ENCODE measurements at places on chromosomes 5 and 9.

DNA sequence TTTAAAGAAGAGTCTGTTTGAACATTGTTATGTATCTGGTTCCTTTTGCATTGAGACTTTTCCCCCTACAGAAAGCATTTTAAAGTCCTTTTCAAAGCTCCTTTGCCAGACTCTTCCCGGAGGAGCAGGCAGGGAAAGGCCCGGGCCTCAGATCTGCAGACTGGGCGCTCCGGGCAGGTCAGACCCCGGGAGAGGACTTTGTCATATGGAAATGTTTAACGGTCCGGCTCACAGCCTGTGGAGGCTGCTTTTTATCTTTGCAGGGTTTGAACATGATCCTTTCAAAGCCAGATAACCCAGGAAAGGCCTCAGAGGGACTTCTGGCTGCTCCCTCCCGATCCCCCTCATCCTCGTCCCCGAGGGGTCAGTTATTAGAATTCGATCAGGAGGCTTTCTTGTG lies 82.1 kb upstream of the IRX2 start:
- H3K27me3 ChIP-seq, result peaks cover 5% of the 10 kb centered on the region
- no peak overlapping the region for H3K4me3 ChIP-seq
- H3K27ac ChIP-seq, result no peak overlapping the region
- no peaks in the 10 kb centered on the region for H3K36me3 ChIP-seq
- no peak for DNase-seq

- H3K4me3 ChIP-seq, result no peak overlapping the region
- H3K27ac ChIP-seq, result no peak overlapping the region
- H3K36me3 ChIP-seq, result peaks cover 7% of the 10 kb centered on the region
- DNase-seq, result no peak
- H3K27me3 ChIP-seq, result no peaks in the 10 kb centered on the region
Measured at GRCh38 chr5:140207250-140207964, 32.4 kb downstream of the CYSTM1 start.

DNA sequence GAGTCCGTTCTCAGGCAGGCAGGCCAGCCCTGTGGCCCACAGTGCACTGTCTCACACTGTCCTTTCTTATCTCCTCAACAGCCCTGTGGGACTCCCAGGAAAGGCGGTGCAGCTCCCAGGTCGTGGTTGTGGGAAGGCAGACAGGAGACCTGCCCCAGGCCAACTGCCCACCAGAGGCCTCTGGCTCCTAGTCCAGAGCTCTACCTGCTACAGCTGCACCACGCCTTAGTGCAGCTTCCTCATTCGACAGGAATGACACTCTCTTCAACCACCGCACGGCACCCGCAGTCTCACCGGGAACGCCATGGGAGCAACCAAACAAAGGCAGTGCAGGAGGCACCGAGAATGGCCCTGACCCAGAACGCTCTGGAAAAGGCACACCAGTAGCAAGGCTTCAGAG lies 25.3 kb downstream of the CAMSAP1 start:
- no peaks in the 10 kb centered on the region for H3K27me3 ChIP-seq
- peaks cover 20% of the 10 kb centered on the region for H3K4me1 ChIP-seq
- H3K27ac ChIP-seq, result no peak overlapping the region
- H3K36me3 ChIP-seq, result peaks cover 37% of the 10 kb centered on the region
- DNase-seq, result no peak
- H3K4me3 ChIP-seq, result no peak overlapping the region

- H3K27me3 ChIP-seq, result no peaks in the 10 kb centered on the region
- peaks cover 12% of the 10 kb centered on the region for H3K4me1 ChIP-seq
- H3K36me3 ChIP-seq, result no peaks in the 10 kb centered on the region
- peak overlapping the region; percentile 22 for H3K4me3 ChIP-seq
- H3K27ac ChIP-seq, result no peak overlapping the region
- no peak for DNase-seq
Measured at GRCh38 chr9:27276193-27277030, 20.5 kb downstream of the EQTN start.

GRCh38 chr5:154444556-154445421 lies 1.0 kb upstream of the SAP30L start:
- no peaks in the 10 kb centered on the region for H3K27me3 ChIP-seq
- peak overlapping the region; percentile 78 for H3K4me3 ChIP-seq
- H3K36me3 ChIP-seq, result peaks cover 31% of the 10 kb centered on the region
- DNase-seq, result no peak

- no peaks in the 10 kb centered on the region for H3K27me3 ChIP-seq
- H3K4me1 ChIP-seq, result no peaks in the 10 kb centered on the region
- no peak for DNase-seq
- peaks cover 82% of the 10 kb centered on the region for H3K36me3 ChIP-seq
Measured at GRCh38 chr9:70324963-70325362, 66.2 kb downstream of the SMC5 start.

- no peaks in the 10 kb centered on the region for H3K36me3 ChIP-seq
- H3K27ac ChIP-seq, result no peak overlapping the region
- no peak overlapping the region for H3K4me3 ChIP-seq
Measured at GRCh38 chr5:72552041-72552557, 44.9 kb upstream of the ZNF366 start.

All from lower lobe of right lung (tissue), 2 donors.